ENCODE measurements at places on chromosomes 4 and X.

DNA sequence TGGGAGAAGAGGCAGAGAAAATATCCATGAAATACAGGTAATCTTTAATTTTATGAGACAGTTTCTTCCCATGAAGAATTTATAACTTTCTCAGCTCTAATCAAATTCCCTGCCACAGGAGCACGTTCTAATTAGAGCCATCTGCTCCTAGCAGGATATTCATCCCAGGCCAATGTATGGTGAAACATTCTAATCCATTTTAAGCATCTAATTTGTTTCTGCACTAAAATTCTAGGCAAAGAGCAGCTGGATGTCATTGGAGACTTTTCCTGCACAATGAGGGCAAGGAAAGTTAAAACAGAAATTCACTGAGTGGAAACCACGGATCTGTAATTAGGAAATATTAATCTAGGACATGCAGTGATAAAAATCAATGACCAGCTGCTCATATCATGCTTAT, 107.7 kb upstream of the ZFP42 start:
- no peak for DNase-seq

- no peak for DNase-seq
These were observed 14.3 kb downstream of the GPRIN3 start for GRCh38 chr4:89293299-89293698.

- DNase-seq = no peak
These were observed 7.5 kb downstream of the SMIM10 start for GRCh38 chrX:134998246-134998645.

DNA sequence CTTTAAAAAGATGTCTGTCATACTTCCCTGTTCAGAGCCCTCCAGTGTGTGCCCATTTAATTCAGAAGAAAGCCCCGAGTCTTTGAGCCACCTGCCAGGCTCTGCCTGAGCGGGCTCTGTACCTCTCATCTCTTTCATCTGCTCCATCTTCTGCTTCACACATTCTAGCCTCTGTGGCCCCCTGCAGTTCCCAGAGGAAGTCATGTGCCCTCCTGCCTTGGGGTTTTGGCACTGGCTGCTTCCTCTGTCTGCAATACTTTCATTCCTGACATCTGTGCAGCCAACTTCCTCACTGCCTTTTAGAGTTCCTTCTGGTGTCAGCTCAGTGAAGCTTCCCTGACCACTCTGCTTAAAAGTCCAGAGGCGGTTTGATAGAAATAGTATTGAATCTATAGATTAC, 6.2 kb upstream of the STK32B start:
- no peak for DNase-seq

Data from renal cortex interstitium (tissue), 15 donors.